Spleen (tissue), 13 donors: ENCODE measurements at places on chromosomes 2 and 18. TPM values are rescaled to one million over a fixed set of nuclear protein-coding genes. Genes with fewer than 3 reads are reported as not detected.

DNA sequence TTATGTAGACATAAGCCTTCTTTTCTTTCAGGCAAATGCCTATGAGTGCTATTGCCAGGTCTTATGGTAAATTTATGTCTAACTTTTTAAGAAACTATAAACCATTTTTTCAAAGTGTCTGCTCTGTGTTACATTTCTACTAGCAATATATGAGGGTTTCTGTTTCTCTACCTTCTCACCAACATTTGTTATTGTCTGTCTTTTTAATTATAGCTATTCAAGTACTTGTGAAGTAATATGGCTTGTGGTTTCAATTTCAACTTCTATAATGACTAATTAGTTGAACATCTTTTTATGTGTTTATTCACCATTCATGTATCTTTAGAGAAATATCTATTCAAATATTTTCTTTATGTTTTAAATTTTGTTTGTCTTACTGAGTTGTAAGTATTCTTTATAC, 213.1 kb upstream of the MC4R start:
- no peak overlapping the region for H3K27ac ChIP-seq
- no peaks in the 10 kb centered on the region for H3K36me3 ChIP-seq
- no peaks in the 10 kb centered on the region for H3K4me1 ChIP-seq
- no peak overlapping the region for H3K4me3 ChIP-seq
- no peaks in the 10 kb centered on the region for H3K27me3 ChIP-seq

DNA sequence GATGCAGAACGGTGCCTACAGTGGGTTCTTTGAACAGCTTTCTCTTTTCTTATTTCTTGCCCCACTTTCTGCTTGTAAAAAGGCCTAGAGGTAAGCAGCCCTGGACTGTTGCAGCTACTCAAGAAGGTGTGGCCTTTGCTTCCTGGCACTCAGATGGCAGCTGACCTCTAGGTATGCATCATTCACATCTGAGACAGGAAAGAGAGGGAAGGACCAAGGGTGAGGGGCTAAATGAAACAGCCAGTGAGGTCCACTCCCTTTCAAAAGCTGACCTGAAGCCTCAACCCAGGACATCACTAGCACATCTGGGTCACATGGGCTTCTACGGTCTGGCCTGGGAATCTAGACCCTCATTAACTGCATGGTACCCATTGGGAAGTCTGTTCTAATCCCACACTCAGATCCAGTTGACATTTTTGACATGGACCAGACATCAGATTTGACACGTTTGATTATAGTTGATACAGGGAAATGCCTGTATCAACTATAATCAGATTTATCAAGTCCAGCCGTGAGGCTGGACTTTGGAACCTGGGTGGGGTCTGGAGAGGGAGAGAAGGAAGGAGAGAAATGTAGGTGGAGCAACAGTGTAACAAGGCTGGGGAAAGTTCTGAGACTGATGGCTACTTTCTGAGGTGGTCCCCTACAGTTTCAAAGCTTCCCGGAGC, 60.2 kb downstream of the E2F6 start:
- DNase-seq: no peak
- peaks cover 3% of the 10 kb centered on the region for H3K4me1 ChIP-seq
- H3K4me3 ChIP-seq: no peak overlapping the region
- peak overlapping the region; percentile 77 for H3K27ac ChIP-seq

FTCDNL1 gene
- total RNA-seq: 10.3 TPM

KLHL30 gene
- 0.23 TPM for total RNA-seq

ZNF514 gene
- 17.6 TPM for total RNA-seq

- no peak for DNase-seq
- H3K4me3 ChIP-seq: no peak overlapping the region
- H3K4me1 ChIP-seq: peaks cover 12% of the 10 kb centered on the region
- H3K36me3 ChIP-seq: peaks cover 9% of the 10 kb centered on the region
- no peaks in the 10 kb centered on the region for H3K27me3 ChIP-seq
These were observed 24.3 kb downstream of the RNF144A start for GRCh38 chr2:6941299-6942046.
